Stimulated activated CD4-positive, alpha-beta T cell treated with anti-CD3 and anti-CD28 coated beads, Interleukin-4, amount 100 ng/mL, for 48 hours (primary cell): ENCODE measurements at places on chromosomes 1 and 21.

- DNase-seq: no peak
These were observed 21.4 kb downstream of the ARHGAP29 start for GRCh38 chr1:94215955-94216354.

- DNase-seq: no peak
These were observed 131.9 kb downstream of the BACH1 start for GRCh38 chr21:29430576-29430975.

- no peak for DNase-seq
These were observed 53.0 kb upstream of the AKT3 start for GRCh38 chr1:243903041-243903440.

- no peak for DNase-seq
These were observed 98.7 kb upstream of the TMPRSS2 start for GRCh38 chr21:41606706-41607105.

DNA sequence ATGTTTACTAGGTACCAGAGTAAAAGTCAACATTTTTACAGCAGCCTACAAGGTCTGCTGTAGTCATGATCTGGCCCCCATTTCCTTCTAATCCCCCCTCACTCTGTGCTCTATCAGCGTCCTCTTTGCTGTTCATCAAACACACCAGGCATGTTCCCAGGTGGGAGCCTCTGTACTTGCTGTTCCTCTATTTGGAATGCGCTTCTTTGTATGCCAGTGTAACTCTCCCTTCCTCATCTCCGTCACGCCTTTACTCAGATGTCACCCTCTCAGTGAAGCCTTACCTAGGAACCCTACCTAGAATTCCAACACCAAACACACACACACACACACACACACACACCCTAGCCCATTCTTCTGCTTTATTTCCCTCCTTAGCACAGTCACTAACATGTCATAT is 21.0 kb downstream of the TP53BP2 start:
- DNase-seq: no peak

GRCh38 chr1:69673321-69673720 is 105.6 kb downstream of the LRRC7 start:
- DNase-seq: no peak

- DNase-seq: no peak
These were observed 205.9 kb downstream of the DSCAM start for GRCh38 chr21:40641042-40641441.

DNA sequence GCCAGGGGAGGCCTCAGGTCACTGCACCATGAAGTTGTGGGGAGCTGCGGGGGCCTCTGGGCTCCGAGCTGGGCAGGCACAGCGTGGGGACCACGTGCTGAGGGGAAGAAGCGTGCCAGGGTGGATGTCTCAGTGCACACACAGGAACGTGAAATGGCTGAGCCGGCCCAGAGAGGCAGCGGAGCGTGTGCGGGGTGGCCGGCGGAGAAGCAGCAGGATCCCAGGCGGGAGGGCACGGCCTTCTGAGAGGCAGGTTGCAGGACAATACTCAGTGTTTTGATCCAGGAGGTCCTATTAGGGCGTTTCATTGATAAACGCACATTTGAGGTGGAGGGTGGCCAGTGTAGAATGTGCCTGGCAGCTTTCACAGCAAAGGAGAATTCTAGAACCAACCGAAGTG is 12.9 kb downstream of the TNFRSF14 start:
- no peak for DNase-seq

- no peak for DNase-seq
These were observed 123.4 kb downstream of the CRYAA start for GRCh38 chr21:43292041-43292865.

GRCh38 chr1:103459346-103459745 is 66.2 kb upstream of the RNPC3 start:
- DNase-seq: no peak

DNA sequence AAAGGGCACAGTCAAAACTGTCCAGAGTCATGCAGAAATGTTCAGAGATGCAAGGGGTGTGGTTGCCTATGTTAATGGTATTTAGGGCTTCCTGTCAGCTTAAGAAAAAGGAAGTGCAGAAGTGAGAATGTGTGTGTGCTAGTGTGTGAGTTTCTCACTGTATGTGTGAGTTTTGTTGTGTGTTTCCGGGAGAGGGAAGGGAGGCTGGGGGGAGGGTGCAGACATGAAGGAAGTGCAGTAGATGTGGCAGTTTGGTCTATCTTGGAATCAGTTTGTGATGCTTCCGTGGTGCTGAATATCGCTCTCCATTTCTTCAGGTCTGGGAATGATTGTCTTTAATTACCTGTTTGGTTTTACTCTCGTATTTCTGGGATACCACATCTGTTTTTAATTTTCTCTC is 16.5 kb upstream of the ATP6V1G3 start:
- DNase-seq: no peak

GRCh38 chr1:37233606-37234005 is 199.3 kb upstream of the GRIK3 start:
- no peak for DNase-seq
